Suppressor macrophage (primary cell): ENCODE measurements at places on chromosomes 13 and 19.

DNA sequence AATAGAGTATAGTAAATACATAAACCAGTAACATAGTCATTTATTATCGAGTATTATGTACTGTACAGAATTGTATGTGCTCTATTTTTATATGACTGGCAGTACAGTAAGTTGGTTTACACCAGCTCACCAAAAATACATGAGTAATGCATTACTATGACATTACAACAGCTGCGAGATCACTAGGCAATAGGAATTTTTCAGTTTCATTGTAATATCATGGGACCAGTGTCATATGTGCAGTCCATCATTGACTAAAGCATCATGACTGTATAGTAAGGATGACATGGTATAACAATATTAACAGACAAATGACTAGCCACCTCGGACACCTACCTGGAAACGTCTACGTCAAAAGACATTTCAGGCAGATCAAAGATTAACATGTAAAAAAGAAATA, 33.6 kb downstream of the ATP7B start:
- no peak for DNase-seq

- no peak for DNase-seq
Observed at GRCh38 chr13:44032802-44033201, 153.1 kb downstream of the LACC1 start.

DNA sequence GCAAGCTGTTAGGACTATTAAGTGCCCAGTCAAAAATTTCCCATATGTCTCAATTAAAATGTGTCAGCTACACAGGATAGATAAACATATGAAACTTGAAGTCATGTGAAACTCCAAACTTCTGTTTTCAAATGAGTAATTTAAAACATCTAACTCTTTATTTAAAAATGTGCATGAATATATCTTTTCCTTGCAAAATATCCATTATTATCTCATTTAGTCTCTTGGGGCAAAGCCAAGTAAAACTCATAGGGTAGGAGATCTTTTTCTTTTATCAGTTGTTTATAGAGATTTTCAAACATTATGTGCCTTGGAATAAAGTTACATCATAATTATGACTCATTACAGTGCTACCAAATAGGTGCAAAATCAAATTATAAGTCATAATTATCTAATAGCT, 2020.1 kb upstream of the PRR20A start:
- no peak for DNase-seq

GRCh38 chr13:32682740-32683139, 96.5 kb downstream of the PDS5B start:
- DNase-seq, result no peak

- peak; percentile 74 for DNase-seq
Observed at GRCh38 chr19:609004-609346, 19.3 kb downstream of the HCN2 start.

DNA sequence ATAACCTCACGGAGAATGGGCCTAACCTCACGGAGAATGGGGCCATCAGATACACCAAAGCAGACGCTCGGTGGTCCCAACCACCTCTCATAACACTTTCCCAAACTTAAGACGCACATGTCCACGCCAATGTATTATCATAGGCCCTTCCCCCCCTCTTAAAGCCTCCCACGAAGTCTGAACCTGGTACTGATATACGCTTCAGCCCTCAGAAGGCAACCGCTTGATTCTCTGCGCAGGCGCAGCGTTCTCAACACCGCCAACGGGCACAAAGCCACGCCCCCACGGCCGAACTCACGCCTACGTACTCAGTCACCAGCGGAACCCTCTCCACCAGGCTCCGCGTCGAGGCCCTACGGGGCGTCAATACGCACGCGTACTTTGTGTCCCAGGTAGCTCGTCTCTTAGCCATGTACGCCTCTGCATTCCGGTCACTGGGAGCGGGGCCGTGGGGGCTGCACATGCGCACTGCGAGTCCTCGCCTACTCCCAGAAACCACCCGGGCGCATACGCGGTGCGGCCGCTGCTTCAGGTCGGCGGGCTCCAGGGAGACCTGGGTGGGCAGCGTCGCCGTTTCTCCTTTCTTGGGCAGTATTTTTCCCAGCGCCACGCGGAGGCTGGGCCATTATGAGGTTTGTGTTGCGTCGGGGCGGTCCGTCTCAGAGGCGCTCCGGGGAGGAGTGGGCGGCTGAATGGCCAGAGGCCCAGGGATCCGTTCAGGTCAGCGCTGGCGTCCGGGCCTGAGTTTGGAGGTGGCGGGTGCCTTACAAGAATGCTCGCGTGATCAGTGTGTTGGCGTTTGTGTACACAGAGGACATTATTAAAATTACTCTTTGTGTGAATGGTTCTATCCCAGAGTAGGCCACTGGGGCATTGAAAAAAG, 25.3 kb downstream of the ZNF582 start:
- peak; percentile 95 for DNase-seq

GRCh38 chr19:17787274-17787913, 7.5 kb upstream of the B3GNT3 start:
- no peak for DNase-seq

DNA sequence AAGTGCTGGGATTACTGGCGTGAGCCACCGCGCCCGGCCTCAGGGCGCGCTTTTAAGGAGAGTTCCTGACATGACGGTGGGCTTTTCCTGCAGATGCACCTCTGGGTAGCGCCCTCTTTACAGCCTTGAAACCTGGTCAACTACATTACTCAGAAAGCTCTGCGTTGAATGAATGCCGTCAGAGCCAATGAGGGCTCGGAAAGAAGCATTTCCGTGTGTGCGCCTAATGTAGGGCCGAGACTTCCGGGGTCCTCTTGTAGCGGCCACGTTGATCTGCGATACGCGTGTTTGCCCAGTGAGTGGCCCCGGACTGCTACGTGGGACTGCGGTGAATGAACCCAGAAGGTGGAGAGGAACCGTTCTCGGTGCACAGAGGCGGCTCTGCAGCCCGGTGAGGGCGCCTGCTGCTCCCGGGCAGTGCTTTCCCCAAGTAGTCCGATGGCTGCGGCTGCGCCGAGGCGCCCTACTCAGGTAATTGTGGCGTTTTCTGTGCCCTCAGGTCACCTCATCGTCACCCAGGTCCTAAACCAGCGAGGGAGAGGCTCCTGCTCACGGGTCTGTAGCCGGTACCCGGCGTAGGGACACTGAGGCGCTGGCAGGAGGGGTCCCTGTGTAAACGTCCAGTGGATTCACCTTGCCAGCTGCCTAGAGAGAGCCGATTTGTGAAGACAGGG, 4.9 kb upstream of the ZNF552 start:
- DNase-seq, result peak; percentile 92

DNA sequence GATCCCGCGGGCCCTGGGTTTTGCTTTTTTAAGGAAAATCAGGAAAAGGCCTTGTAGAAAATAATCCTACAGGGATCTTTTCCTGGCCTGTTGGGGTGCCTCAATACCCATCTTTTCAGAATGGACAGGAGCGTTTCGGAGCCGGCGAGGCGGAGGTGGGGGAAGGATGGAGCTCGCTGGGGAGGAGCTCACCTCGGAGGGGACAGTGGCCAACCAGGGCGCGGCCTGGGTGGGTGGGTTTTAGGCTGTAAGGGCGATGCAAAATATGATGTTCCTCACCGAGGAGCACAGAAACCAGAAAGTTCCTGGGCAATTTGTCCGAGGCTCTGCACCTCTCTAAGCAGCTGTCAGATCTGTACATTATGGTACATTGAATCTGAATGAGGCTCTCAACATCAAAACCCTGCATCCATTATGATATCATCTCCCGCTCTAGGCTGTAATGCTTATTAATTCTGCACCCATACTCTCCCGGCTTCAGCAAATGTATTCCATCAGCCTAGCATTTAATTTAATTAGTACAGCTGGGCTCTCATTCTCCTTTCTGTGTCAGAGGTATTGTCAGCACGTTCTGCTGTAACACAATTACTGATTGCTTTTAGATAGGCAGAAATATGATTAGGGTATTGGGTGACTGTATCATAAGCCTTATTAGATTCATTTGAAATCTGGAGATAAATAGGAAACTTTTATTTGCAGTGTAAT, 90.3 kb upstream of the SOX1 start:
- DNase-seq, result no peak

DNA sequence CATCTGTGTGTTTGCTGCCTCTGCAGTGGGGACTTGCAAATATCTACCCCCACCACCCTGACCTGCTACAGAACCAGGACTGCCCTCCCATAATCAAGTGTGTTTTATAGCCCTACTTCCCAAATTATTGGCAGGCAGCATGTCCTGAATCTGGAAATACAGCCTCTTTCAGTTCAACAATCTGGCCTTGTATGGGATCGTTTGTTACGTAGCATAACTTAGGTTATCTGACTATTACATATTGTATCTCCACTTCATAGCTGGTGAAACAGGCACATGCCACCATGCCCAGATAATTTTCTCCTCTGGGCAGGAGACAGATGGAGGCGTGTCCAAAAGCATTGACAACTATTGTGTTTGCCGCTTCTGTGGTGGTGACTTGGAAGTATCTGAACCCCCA, 66.7 kb upstream of the ADGRL1 start:
- no peak for DNase-seq

GRCh38 chr13:50915565-50915964, 6.0 kb downstream of the RNASEH2B start:
- DNase-seq, result peak; percentile 37

- no peak for DNase-seq
Observed at GRCh38 chr13:52686376-52686775, 33.7 kb downstream of the SUGT1 start.

DNA sequence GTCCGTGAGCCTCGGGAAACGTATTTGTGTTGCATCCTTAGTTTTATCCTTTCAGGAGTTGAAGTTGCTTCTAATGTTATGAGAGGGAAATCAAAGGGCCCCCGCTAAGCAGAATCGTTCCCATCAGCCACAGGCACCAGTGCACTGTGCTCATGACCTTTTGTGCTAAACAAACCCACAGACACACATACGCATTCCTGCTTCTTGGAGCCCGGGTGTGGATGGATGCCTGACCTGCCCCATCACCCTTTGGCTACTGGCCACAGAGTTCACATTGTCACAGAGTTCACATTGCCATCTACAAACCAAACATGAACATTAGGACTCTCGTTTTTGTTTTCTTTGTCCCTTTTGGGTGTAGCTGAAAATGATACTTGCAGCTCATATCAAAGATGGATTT, 47.2 kb downstream of the CHST8 start:
- no peak for DNase-seq

DNA sequence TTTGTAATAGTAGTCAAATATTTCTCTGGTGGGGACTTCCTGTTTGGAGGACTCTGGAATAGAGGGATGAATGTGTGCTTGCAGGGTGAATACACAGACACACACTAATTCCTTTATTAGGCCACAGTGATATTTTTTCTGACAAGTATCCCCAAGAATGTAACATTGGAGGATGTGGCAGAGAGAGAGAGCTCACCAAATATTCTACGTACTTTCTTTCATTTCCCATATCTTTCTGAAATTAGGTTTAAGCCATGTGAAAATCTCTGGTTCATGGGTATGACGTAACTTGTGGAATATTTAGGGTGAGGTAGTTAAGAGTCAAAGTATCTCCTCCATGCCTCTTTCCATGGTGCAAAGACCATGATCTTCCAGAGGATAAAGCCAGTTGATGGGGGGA, 463.4 kb downstream of the DIAPH3 start:
- no peak for DNase-seq

DNA sequence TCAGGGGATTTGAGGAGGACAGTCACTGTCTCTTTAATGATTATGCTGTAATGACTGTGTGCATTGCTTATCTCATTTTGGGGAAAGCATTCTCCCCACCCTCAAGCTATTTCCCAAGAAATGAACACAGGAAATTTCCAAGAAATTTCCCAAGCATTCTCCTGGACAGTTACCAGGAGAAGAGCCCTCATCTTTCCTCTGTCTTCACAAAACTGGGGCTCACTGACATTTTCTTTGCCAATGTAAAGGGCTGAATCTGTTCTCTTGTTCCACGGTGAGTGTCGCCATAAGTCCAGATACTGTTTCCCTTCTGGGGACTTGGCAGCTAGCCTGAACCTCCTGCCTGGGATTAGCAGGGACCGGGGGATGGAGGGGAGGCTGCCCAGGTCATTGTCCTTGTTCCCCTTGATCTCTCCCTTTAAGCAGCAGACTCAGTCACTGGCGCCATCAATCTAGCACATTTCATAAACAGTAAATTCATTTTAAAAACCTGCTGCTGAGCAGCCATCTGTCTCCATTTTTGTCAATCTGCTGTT, 172.8 kb downstream of the DNAJC15 start:
- no peak for DNase-seq
